ENCODE measurements at places on chromosomes 3 and 15.

DNA sequence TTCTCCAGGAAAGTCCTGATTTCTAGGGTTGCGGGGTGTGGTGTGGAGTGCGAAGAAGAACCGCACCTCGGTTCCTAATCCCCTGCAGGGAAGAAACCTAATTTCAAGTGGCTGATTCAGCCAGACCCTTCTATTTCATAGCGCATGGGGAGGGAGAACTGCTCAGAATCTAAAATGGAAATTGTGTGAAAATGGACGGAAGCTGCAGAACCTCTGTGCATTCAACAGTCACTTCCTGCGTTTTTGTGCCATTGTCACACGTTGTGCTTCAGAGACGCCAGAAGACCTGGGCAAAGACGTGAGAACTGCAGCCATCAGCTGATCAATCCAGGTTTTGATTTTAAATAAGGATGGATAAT, 1.2 kb downstream of the SIDT1 start:
- no peak for DNase-seq

- DNase-seq, result no peak
These were observed 196.9 kb downstream of the CLSTN2 start for GRCh38 chr3:140131895-140132294.

DNA sequence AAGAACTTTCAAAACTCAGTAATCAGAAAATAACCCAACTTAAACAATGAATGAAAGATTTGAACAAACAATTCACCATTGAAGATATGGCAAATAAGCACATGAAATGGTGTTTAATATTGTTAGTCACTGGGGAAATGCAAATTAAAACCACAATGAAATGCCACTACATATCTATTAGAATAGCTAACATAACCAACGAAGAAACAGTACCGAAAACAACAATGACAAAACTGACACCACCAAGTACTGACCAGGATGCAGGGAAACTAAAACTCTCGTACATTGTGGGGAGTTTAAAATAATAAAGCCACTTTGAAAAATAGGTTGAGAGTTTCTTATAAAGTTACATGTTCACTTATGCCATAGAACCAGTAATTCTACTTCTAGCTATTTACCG, 69.1 kb downstream of the KBTBD8 start:
- no peak for DNase-seq

GRCh38 chr3:111919370-111920065, 59.3 kb upstream of the ABHD10 start:
- no peak for DNase-seq

DNA sequence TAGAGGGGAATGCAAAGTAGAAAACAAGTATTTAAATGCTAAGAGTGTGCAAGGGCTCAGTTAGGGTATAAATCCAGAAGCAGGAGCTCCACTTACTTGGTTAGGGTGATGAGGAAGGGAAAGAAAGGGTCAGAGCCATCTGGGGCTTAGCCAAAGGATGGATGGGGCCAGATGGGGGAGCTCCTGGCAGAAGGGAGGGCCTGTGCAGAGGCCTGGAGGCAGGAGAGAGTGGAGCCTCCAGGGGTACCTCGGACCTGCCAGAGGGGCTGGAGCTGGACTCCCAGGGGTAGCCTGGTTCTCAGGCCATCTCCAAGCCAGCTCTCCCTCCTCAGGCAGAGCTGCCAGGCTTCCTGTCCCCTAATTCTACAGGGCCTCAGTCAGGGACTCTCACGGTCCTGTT, 506.3 kb downstream of the SHQ1 start:
- no peak for DNase-seq

DNA sequence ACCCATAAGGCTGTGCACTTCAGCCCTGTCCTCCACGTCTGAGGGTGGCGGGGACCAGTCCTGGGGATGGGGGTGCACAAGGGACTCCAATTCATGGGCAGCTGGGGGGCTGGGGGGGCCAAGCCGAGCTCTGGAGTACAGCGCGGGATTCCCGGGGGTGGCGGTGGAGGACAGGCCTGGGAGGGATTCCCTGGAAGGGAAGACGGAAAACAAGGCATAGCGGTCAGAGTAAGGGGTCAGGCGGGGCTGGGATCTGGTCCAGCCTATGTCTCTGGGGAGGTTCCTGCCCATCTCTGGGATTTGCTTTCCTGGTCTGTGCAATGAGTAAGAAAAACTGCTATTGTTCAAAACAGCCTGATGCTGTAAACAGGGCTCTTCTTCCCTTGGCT, 8.1 kb upstream of the IGDCC3 start:
- no peak for DNase-seq

- no peak for DNase-seq
These were observed 110.4 kb downstream of the ADAMTSL3 start for GRCh38 chr15:83764201-83764838.

- no peak for DNase-seq
These were observed 447.8 kb downstream of the FHIT start for GRCh38 chr3:60803216-60804173.

DNA sequence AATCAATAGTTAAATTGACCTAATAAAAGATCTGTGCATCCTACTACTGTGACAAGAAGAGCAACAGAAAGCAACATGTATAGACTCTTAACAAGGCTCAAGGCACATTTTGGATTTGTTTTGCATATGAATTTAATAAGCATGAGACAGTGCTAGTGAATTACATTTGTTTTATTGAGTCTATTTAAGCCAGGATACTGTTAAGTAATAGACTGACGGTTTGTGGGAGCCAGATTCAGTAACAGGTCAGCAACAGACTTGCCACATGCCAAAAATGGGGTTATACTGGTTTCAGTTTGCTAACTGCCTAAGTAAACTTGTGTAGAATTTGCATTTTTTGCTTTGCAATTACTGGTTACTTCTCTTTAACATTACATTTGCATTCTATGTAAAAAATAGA, 54.0 kb downstream of the MBNL1 start:
- DNase-seq, result peak; percentile 50

DNA sequence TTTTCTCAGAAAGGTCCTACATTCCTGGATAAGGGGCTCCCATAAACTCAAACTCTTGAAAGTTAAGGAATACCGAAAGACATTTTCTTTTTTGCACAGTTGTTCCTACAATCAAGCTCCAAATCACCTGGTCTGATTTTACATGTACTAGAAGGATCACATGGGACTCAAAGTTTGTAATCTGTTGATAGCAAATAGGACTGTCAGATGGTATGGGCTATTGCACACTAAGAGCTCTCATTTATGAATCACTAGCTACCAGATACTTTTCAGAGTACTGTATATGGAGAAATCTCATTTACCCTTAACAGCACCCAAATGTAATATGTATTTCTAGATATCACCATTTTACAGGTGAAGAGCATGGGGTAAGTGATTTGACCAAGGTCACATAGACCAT, 49.5 kb upstream of the CMSS1 start:
- DNase-seq, result no peak

DNA sequence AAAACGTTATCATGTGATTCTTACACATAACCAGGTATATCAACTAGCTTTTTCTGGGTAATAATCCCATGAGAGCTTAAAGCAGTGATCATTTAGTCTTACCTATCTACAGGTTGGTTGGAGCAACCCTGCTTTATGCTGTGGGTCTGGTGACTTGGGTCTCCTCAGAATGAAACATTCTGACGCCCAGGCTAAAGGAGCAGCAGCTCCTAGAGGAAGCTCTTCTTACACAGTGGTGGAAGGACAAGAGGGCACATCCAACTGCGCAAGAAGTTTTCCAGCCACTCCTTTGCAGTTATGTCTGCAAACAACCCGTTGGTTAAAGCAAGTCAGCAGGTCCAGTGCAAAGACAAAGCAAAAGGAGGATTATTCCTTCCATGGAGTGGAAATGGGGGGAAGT, 377.5 kb downstream of the EDEM1 start:
- peak; percentile 3 for DNase-seq

GRCh38 chr3:197942956-197943556, 6.9 kb upstream of the RPL35A start:
- peak; percentile 65 for DNase-seq

DNA sequence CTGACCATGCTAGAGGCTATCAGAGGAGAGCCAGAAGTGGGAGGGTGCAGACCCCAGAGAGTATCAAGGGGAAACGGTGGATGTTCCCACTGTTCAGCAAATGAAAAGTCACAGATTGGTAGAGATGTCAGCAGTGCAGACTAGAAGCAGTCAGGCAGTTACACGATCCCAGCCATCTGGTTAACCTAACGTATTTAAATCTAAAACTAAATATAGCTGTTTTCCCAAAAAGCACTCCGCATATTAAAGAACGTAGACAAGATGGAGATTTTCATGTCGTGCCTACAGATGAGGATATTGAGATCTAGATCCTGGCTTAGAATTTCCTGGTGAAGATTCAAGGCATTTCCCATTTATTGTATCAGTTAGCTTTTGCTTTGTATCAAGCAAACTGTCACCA, 25.2 kb downstream of the PXYLP1 start:
- DNase-seq, result no peak

- DNase-seq, result no peak
These were observed 5.2 kb downstream of the MEIS2 start for GRCh38 chr15:37094915-37095711.

GRCh38 chr3:27630885-27631284, 91.2 kb downstream of the EOMES start:
- DNase-seq, result no peak

DNA sequence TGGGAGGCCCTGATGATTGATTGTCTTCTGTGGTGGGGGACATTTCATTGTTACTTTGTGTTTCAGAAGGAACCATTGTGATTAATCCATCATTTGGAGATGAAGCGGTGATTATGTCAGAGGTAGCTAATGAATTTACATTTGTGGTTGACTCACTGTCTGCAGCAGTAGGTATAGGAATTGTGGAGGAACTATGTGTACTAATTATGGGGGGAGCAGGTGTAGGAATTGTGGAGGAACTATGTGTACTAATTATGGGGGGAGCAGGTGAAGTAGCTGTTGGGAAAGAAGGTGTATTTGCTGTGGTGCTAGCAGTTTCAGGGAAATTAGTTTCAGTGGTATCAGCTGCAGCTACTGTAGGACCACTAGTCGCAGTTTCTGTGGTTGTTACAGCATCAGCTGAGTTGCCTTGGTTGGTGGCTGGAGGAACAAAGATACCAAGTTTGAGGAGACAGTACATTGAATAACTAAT, 6.9 kb downstream of the MUC13 start:
- no peak for DNase-seq

DNA sequence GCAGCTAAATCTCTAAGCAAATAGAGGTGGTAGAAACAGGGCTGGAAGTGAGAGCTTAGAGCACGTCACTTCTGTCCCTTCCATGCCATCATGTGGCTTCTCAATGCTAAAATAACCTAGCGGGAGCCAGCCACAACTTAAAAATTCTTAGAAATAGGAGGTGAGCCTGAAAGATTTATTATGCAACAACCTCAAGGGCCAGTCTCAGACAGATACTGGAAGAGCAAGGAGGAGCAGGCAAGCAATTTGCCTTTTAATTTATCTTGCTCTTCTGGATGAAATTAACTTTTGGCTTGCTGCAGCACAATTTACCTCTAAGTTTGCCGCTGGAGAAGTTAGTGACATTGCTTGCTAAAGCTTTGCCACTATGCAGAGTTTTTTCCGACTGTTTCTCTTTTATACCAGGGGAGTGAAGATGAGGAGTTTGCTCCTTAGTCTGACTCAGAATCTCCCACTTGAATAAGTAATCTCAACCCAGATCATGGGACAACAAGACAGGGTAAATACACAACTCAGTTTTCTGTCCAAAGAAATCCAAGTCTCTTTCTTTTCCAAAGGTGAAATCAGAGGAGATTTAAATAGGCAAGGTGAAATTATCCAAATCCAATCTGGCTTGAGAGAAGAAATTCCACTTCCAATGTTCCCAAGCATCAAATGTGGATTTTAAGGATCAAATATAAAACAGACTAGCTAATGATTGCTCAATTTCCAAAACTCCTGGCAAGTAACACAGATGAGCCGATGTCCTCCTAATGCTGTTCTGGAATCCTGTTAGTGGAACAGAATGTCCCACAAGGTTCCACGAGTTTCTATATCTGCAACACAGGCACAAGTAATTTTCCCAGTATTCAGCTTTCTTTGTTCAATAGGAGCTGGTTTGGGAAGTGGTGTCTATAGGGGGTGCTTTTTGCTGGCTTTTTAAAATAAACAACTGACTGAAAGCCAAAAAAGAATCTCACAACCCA, 329.4 kb upstream of the RORA start:
- DNase-seq, result no peak

DNA sequence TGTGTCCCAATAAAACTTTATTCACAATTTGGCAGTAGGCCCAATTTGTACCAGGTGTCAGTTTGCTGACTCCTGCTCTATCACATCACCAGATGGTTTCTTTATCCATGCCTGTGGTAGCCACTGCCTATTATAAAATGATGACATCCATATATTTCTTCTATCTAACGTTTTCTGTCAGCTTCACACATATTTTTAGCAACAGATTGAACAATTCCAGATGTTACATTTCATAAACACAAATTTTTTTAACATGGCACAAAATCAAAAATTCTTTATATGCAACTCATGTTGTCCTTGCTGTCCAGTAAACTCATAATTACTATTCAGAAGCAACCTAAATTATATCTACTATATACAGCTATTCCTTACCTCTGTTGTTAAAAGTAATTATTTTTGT, 1371.6 kb downstream of the NSUN3 start:
- no peak for DNase-seq

DNA sequence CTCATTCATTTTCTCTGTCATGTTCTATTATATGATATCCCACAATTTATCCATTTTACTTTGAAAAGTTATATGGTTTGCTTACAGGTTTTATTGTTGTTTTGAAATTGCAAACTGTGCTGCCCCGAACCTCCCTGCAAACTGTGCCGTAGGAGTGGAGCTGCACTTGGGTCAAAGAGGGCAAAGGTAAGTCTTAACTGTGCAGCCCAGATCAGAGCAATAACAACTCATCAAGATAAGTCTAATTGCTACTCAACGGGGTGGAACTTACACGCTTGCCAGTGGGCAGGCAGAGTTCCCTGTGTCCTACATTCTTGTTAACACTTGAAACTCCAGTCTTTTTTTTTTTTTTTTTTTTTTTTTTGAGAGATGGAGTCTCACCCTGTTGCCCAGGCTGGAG, 33.2 kb downstream of the ZDHHC19 start:
- DNase-seq, result no peak

GRCh38 chr3:181839916-181840297, 128.2 kb downstream of the SOX2 start:
- no peak for DNase-seq

GRCh38 chr15:31077181-31077580, 24.3 kb downstream of the TRPM1 start:
- no peak for DNase-seq

- no peak for DNase-seq
These were observed 351.8 kb downstream of the ZIC1 start for GRCh38 chr3:147760941-147761340.

GRCh38 chr3:57007521-57008460, 52.7 kb upstream of the SPATA12 start:
- DNase-seq, result peak; percentile 10

GRCh38 chr3:52872245-52872644, 25.1 kb downstream of the STIMATE start:
- DNase-seq, result peak; percentile 67

Measured in erythroblast (primary cell).